ENCODE measurements at places on chromosomes 7 and 10.

GRCh38 chr7:45923290-45923689 lies 2.2 kb upstream of the IGFBP3 start:
- DNase-seq: peak; percentile 28

- DNase-seq: no peak
Measured at GRCh38 chr10:35959252-35959651, 317.2 kb upstream of the FZD8 start.

DNA sequence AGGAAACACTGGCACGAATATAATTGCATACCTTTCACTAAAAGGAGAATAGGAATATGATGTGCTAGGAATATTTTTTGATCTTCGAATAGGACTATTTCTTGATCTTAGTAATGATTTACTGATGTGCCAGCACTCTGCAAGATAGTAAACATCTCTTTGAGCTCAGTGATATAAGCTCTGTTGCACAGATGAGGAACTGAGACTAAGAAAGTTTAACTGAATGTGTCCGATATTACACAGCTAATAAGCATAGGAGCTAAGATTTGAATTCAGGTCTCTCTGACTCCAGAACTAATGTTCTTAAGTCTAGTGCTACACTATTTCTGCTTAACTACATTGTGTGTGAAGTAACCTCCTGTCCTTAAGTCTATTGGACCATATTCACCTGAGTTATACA lies 98.4 kb upstream of the PTPRZ1 start:
- no peak for DNase-seq

DNA sequence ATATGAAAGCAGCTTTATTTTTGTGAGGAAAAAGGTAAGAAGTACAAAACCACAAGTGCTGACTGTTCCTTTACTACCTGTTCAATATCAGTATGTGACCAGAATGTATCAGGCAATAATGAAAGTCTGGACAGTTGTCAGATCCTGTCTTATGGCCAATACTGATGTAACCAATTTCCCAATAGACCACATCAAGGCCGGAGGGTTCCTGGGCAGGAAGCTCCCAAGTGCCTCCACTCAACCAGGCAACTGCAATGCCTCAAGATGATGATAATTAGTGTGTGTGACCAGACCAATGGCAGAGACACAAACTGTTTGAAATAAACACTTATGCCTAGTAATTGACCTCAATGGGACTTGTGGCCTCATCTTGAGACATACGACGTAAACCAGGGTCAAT lies 149.4 kb upstream of the ASAH2 start:
- no peak for DNase-seq

DNA sequence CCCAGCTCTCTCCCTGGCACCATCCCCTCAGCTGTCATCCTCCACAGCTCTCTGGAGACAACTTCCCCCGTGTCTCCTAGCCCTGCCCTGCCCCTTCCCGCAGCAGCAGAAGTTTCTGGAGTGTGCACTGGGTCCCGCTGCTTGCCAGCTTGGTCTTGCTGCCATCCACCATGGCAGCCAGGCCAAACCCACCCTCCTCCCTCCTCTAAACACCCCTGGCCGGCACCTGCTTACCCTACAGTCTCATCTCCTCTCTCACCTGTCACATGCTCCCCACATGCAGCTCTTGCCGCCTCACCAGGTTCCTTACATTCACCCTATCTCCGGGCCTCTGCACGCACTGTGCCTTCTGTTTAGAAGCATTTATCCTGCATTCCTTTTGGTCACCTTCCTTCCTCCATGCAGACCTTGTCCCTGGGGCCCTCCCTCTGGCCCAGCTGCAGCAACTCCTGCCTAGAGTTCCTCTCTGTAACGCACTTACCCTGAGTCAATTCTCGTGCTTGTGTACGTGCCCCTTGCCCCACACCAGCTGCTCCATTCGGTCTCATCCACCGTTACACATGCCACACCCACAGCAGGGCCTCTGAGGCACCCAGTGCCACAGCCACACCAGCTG lies 93.9 kb upstream of the RET start:
- no peak for DNase-seq

GRCh38 chr10:106707657-106708056 lies 456.8 kb downstream of the SORCS1 start:
- no peak for DNase-seq

DNA sequence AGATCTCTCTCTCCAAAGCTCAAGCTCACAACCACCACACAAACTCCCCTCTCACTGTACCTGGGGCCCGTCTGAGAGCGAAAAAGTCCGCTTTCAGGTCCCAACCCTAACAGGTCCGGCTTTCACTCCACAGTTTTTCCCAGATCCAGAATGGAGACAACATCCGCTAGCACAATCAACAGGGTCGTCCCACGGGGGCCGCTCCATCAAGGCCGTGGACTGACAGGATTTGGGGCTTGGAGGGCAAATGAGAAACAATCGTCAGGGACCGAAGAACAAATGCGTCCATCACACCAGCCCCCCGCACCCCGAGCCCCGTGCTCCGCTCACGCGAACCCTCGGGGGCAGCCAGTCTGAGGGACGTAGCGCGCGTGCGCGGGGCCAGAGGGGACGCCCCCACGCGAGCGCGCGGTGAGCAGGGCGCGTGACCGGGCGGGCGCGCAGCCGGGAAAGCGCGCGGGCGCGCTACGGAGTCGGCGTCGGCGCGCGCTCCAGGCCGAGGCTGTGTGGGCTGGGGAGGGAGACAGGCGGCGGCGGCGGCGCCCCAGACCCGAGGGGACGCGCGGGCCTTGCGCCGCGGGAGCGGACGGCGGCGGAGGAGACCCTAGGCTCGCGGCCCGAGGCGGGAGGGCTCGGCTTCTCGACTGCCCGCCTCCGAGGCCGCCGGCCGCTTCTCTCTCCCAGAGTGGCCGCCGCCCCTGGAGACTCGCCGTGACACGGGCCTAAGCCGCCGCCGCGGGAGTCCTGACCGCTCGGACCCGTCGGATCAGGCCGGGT lies at the start of gene SLK:
TSS of gene SLK (plus strand) at position 470 of the 777 bp plus-strand sequence. CDS start 606 bp downstream, outside the sequence.
- DNase-seq: peak; percentile 78

All from CD4-positive, alpha-beta memory T cell (primary cell).